Activated naive CD8-positive, alpha-beta T cell treated with anti-CD3 and anti-CD28 coated beads, Interleukin-2, amount 10 ng/mL, durations not matched to agents 7 days and 5 days (primary cell): ENCODE measurements at places on chromosomes 12 and 14. TPM values are rescaled to one million over a fixed set of nuclear protein-coding genes. Genes with fewer than 3 reads are reported as not detected.

Gene STXBP6
- total RNA-seq = not detected

Gene ATG14
- 8.1 TPM for total RNA-seq

Gene GON7
- 17.3 TPM for total RNA-seq

Gene NYNRIN
- total RNA-seq = 0.42 TPM

Gene SERPINA10
- total RNA-seq = not detected

Gene IFT81
- 1.7 TPM for total RNA-seq

Gene NRIP2
- total RNA-seq = not detected

Gene NT5DC3
- 3.4 TPM for total RNA-seq

Gene RNU4-1
- 1,401 TPM for total RNA-seq

Gene B4GALNT3
- total RNA-seq = 4.4 TPM

Gene CEP128
- 30.0 TPM for total RNA-seq

Gene GPRC5D
- not detected for total RNA-seq

Gene DPY19L2
- total RNA-seq = 8.7 TPM

Gene HOXC9
- total RNA-seq = not detected

Gene MYO1H
- not detected for total RNA-seq

Gene SNAPC1
- total RNA-seq = 5.5 TPM

Gene SERPINA9
- not detected for total RNA-seq
